ENCODE measurements at places on chromosomes 5 and 9. TPM values are rescaled to one million over a fixed set of nuclear protein-coding genes. Genes with fewer than 3 reads are reported as not detected.

Gene IL5
- not detected for total RNA-seq

Gene CCDC107
- 3.8 TPM for total RNA-seq

Gene FOXD4
- not detected for total RNA-seq

Gene GBGT1
- total RNA-seq = 3.0 TPM

Gene CMYA5
- total RNA-seq = 3.5 TPM

Gene CAVIN4
- 8.8 TPM for total RNA-seq

Gene C9orf50
- not detected for total RNA-seq

Gene CLIC3
- total RNA-seq = not detected

Gene FOXI1
- not detected for total RNA-seq

Gene STXBP1
- 12.0 TPM for total RNA-seq

Gene IRX1
- 7.6 TPM for total RNA-seq

Gene GFI1B
- not detected for total RNA-seq

Gene C5orf63
- 1.5 TPM for total RNA-seq

Gene SH3GL2
- total RNA-seq = 1.2 TPM

Gene RIC1
- total RNA-seq = 27.4 TPM

Gene C5orf34
- 17.2 TPM for total RNA-seq

Gene C6
- total RNA-seq = not detected

Gene CCNB1
- total RNA-seq = 408 TPM
